ENCODE measurements at places on chromosomes 5 and 9.

DNA sequence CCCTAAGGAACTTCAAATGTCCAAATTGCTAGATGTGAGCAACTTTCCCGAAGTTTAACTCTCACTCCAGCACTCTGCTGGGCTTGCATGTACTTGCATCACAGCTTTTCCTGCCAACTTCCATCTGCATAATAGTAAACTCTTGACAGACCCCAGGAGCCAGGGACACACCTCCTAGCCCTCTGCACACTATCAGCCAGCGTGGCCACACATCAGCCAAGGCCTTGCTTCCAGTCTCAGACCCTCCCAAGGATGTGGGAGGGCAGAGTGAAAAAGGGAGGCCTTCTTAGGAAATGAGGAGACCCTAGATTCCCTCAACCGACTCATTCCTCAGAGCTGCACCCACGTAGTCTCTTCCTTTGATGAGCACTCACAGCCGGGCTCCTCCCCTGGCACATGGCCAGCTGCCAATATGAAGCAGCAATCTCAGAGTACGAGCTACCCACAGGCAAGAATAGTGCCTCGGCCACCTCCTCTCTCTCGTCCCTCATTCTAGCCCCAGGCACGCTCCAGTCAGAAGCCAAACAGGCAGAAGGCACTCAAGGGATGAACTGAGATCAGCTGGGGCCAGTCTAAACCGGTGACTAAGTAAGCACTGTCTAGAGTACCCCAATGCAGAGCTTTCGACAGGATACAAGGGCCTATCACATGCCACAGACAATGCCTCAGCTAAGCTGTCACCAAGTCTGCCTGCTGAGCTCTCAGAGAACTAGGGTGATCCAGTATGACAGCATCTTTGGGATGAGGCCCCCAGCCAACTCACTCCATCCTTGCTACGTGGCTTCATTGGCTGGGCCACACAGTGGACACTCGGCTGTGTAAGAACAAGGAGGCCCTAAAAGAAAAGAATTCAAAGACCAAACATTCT is 2.3 kb downstream of the P4HA2 start:
- DNase-seq: peak; percentile 47

GRCh38 chr5:180103487-180104167 is 32.1 kb upstream of the RNF130 start:
- DNase-seq: no peak

GRCh38 chr5:65013166-65013565 is 244.4 kb downstream of the CWC27 start:
- no peak for DNase-seq

DNA sequence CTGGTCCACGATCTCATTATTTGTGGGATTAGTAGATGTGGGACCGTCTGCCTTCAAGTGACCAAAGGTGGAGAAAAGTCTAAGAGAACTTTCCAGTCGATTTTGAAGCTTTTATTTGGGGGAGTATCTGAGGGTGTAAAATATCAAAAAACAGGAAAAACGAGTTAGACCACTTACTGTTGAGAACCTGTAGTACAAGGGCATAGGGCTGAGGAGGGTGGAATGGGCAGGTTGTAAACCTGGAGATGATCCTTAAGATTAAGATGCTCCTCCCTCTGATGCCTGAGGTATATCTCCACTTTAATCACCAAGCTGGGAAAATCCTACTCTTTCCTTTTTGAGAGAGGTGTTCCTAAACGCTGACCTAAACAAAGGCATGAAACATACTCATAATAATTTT is 32.0 kb upstream of the GTF2H2C start:
- DNase-seq: no peak

DNA sequence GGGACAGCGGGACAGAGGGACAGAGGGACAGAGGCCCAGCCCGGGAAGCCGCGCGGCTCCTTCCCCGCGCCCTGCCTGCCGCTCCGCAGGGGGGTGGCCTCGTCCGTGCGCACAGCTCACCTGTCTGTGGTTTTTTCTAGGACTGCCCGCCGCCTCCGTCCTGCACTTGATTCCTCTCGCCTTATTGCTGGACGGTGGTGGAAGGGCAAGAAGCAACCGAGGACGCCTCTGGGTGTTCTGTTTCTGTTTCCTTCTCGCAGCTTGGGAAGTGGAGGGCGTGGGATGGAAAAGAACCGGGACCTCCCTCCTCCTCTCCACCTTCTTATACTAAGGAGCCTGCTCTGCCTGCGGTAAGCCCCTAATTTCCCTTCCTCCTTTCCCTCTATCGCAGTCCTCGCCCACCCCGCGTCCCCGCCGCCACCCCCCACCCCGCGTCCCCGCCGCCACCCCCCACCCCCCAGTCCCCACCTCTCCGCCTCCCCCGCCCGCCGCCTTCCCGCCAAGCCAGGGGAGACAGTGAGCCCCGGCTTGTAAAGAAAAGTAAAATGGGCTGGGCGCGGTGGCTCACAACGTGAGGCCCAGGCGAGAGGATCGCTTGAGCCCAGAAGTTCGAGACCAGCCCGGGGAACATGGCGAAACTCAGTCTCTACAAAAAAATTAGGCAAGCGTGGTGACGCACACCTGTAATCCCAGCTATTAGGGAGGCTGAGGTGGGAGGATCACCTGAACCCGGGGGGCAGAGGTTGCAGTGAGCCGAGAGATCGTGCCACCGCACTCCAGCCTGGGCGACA is 9.6 kb upstream of the FLT4 start:
- DNase-seq: no peak

DNA sequence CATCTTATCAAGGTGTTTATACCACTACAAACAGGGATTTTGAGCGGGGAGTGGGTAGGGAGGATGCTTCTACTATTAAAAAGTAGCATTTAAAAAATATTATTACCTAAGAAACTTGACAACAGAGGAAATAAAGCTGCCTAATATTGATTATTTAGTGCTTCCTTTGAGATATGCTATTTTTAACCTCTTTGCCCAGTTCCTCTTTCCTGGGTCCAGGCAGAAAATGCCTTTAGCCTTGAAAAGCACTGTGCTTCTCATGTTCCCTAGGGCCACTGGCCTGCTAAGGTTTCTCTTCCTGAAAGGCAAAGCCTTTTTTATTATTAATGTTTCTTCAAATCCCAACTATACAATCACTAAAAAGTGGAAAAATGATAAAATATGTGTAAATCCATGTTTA is 217.2 kb upstream of the HAPLN1 start:
- DNase-seq: no peak

- DNase-seq: no peak
Measured at GRCh38 chr5:136620016-136620419, 254.7 kb upstream of the TRPC7 start.

GRCh38 chr5:135203593-135204036 is 169.6 kb upstream of the PITX1 start:
- DNase-seq: no peak

DNA sequence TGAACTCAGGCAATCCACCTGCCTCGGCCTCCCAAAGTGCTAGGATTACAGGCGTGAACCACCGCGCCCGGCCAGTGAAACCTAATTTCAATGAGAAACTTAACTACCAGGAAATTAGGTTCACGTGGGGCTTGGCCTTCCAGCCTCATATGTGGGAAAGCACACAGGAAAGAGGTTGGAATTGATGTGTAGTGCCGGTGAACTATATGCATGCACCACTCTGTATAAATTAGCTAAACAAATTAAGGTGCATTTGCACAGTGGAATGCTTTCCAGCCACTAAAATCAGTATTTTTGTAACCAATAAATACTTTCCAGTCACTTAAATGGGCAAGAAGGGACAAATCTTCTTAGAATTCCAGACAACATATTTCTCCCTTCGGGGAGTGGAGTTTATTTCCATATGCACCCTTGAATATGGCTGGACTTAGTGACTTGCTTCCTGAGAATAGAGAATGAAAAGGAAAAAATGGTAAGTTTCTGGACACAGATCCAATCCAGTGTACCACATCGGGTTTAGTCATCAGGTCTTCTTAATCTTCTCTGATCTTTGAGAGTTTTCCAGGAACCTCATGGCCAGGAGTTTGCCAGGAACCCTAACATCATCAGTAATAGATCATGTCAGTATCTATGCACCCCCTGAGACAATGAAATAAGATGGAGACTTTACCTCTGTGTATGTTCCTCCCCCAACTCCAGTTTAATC is 24.9 kb downstream of the ATOX1 start:
- DNase-seq: no peak

DNA sequence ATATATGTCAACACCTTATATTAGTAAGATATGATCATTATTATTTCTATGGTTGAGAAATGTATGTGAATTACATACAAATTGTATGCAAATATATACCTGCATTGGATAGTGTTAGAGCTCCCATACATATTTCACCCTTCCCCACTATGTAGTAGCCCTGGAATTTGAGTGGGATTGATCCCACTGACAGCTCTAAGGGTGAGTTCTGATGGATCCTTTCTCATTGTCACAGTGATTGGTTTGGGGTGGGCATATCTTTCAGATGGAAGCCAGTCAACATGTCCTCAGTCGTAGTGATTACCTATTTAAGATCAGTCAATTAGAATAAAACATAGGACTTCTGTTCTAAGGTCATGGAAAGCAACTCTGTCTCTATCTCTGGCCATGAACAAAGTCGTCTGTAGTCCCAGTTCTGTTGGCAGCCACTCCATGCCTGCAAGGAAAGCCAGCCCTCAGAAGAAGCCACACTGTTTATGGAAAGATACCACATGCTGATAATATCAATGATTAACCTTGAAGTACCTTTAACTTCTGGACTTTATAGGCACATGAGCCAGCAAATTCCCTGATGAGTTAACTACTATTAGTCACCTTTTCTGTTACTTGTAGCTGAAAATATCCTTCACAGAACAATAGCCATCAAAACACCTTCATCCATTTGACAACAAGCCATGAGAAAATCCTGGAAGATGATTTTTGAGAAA is 5.1 kb upstream of the CCDC192 start:
- no peak for DNase-seq

DNA sequence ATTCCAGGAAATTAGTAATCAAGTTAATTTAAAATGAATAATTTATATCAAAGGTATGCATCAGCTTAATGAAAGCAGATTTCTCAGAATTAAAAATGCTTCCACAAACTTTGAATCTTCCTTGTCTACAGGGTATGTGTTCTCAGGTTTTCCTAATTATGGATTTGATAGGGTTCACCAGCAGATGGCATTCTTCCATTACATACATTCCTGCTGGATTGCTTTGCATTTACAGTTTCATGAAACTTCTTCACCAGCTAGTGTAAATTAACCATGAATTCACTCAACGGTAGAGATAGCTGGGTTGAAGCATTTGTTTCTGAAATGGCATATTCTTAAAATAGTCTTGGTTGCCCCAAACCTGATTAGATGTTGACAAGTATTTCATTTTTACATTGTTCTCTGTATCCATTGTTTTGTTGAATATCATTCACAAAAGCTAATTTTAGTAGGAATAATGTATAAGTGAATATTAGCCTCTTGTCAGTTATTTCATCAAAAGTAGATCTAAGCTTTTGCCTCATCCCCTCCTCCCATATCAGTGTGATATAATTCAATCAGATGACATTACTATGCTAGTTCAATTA is 68.7 kb upstream of the WDR41 start:
- no peak for DNase-seq
